ENCODE measurements at places on chromosomes 3 and 15.

DNA sequence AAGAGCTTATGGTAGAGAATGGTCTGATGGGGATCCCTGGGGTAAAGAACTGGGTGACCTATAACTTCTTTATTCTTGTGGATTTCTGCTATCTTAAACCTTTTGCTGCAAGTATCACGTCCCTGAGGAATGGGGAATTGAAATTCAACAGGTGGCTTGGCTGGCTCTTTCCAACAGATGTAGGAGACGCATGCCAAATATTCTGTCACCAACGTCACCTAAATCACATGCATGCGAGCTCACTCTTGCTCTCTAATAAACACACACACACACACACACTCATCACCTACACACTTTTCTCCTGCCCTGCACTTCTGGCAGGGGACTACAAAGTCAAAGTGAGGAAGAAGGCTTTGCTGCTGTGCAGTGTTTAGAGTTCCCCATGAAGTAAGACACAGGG is 145.8 kb upstream of the NECTIN3 start:
- no peak for DNase-seq

DNA sequence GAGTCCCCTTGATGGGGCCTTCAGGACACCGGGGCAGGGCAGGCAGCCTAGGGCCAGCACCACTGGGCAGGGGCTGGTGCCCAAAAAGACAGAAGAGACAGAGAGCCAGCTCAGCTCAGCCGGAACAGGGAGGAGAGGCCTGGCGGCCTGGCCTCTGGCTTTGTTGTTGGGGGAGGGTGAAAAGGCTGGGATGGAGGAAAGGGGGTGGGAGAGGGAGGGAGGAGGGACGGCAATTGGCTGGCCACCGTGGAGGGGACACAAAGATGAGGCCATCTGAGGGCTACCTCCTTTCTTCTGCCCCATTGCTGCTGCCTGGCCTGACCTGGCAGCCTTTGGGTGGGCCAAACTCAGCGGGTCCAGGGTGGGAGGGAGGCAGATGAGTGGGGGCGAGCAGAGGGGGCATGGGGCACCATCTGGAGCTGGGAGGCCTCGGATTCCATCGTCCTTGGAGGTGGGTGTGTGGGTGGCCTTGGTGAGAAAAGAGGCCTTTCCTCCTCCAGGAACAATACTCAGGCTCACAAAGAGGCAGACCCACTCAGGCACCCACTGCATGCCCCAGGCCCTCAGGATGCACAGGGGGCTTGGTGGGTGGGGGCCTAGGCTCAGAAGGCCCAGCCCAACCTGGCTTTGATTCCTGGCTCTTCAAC is 9.3 kb downstream of the EFCC1 start:
- no peak for DNase-seq

DNA sequence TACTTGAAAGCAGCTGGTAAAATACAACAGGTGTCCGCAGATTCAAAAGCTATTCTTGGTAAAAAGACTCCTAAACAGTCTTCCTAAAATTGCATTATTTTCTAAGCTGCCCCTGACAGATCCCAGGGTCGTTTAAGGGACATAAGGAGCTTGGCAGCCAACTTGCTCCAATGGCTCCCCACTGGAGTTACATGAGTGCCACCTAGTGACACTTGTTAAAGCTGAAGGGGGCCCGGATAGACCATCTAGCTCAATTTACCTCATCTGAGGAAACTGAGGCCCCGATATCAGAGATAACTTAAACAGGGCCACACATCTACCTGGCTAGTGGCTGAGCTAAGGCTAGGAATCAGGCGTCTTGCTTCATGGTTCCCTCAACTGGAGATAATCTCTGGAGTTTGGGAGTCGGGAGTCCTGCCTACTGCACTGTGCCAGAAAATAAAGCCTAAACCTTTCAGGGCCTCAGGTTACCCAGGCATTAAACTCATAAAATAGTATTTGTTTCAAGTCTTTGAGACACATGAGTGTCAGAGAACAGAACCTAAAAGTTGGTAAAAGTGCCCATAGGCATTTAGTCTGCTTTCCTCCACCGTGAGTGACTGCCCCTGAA is 6.5 kb upstream of the TBC1D23 start:
- DNase-seq: no peak

- DNase-seq: no peak
Measured at GRCh38 chr3:45497963-45498362, 96.6 kb upstream of the LIMD1 start.

DNA sequence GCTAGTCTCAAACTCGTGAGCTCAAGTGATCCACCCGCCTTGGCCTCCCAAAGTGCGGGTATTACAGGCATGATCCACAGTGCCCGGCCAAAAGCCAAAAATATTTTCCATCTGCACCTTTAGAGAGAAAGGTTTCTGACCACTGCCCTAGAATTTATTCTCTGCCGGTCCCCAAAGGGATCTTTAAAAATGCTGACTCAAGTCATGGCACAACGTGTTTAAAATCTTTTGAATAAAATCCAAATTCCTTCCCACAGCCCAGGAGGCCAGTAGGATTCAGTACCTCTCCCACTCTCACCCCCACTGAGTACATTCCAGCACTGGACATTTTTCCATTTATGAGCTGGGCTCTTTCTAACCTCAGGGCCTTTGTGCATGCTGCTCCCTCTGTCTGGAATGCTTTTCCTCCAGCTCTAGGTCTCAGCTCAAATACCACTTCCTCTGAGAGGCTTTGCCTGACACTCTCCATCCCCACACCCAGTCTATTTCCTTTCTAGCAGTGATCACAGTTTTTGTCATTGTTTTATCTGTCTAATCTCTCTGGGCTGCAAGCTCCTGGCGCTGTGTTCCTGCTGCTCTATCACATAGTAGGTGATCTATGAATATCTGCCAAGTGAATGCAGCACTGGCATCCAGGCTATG is 502.9 kb downstream of the SHQ1 start:
- no peak for DNase-seq

DNA sequence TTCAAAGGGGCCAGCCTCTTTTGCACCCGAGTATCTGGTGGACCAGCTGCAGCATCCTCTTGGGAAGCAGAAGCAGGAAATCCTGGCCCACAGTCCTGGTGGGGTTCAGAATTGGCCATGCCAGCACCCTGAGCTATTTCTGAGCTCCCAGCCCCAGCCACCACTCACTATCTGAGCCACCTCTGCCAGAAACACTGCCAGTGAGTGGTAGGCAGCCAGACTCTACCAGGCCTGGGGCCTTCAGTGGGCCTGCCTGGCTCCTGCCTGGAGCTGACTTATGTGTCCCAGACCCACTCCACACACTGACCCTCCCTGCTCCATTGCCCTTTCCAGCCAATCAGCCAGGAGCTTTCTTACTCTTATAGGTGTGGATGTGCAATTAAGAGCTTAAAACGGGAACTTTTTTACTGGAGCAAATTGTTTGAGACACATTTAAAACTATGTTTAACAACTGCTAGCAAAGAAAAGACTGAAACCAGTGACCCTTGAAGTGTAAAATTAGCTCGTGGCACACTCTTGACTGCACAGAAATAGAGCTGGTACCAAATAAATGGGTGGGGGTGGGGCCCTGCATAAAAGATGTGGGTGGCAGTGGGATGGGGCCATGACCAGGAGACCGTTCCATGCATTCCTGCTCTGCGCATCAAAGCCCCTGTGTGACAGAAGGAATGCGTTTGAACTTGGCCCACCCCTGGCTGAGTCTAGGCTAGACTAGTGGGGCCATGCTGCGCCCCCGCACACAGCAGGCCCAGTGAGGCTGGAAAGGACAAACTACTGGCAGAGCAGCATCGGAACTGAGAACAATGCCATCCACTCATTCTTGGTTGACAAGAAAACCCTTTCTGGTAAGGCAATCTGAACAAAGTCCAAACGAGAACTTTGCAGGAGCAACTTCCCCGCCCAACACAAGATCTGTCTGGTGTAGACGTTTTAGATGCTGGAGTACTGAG is 48.0 kb downstream of the CTNNB1 start:
- no peak for DNase-seq
